ENCODE measurements at places on chromosomes 12 and 14.

DNA sequence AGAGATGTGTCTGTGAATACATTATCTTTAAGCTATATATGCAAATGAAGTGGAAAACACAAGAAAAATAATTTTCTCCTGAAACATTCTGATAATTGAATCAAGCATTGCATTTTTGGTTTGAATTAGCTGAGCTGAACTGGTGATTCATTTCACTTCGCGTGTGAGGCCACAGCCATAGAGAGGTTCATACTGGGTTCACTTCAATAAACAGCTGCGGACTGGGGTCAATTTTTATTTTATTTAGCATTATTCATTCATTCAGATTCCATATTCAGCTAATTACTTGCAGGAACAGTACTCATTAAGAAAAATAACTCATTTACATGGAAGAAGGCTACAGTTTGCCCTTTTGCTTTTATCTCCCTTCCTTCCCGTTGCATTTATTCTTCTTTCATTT is 195.2 kb upstream of the LRIG3 start:
- DNase-seq = no peak

GRCh38 chr12:24081092-24081529 is 131.6 kb upstream of the SOX5 start:
- DNase-seq = no peak

DNA sequence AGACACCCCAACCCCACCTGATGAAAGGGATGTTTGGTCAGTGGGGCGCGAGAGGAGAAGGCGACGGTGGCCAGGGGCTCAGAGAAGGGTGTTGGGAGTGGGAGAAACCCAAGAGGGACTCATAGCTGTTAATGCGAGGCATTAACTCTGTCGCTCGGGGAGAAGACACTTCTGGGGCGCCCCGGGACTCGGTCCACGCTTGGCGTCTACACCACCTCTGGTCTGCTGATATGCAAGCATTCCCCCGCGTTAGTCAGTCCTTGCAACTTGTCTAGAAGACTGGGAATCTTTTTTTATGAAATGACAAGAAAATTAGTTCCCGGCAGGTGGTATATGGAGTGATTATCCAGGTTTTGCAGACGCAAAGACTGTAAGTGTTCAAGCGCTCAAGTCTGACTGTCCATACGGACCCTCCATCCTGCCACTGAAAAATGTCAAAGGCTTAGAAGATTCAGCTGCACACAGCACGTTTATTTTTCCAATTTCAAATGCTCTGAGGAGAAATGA is 360 bp upstream of the SLC35F4 start:
- no peak for DNase-seq

DNA sequence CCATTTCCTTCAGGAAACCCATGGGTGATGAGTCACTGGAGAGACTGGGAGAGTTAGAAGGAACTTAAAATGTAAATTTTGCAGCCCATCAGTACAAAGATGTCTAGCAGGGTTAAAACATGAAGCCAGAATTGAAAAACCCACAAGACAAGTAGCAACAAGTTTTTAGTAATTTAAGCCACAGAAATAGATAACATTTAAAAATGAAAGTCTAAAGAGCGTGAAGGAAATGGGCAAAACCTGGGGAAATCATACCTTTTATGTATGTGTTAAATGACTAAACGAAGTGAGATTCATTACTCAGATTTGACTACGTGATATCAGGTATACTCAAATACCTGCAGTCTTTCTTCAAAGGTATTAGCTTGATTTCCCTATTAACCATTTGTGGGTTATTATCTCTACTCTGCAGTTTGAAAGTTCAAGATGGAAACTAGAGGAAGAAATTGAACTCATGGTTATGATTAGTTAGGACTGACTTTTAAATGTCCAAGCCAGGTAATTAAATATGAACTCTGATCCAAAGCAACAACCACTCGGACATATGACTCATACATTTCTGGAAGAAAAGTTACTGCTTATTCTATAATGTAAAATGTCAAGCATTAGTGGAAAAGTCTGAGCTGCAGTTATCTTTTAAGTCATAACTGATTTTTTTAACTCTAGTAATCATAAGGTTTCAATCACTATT is 84.1 kb downstream of the ITPR2 start:
- DNase-seq = no peak

GRCh38 chr12:1916371-1917171 is 1.9 kb downstream of the CACNA2D4 start:
- peak; percentile 56 for DNase-seq

- DNase-seq = peak; percentile 67
Observed at GRCh38 chr14:68937471-68938270, 41.4 kb downstream of the ACTN1 start.

DNA sequence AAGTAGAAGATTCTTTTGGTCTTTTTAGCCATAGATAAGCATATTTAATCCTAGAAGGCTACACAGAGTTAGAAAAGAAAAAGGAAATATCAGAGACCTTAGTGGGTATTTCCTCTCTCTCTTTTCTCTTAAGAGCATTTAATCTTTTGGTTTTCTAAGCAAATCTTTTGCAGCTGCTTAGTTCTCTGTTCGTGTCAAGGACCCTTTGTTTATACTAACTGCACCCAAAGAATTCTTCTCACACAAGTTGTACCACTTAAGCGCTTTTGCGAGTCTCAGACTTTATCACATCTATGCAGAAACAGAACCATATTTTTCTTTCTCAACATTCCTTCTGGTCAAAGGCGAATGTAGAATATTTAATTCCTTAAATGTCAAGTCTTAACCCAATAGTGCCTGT is 17.9 kb upstream of the NID2 start:
- no peak for DNase-seq

DNA sequence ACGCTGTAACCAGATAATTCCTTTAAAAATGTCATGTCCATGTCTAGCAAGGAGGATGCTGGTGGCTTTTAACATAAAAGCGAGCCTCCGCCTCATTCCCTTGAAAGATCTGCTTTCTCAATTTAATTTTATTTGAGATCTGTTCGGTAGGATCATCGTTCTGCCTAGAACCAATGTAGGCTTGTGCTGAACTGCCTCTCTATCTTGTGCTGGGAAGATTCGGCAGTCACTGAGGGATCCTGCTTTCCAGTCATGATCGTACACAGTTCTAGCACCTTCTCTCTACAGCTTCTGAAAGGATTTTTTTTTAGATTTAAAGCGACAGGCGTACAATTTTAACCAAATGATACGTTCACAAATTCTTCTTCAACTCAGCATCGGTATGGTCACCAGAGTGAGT is 54.3 kb downstream of the PEBP1 start:
- no peak for DNase-seq

GRCh38 chr14:102928412-102929240 is 6.2 kb downstream of the AMN start:
- peak; percentile 51 for DNase-seq

DNA sequence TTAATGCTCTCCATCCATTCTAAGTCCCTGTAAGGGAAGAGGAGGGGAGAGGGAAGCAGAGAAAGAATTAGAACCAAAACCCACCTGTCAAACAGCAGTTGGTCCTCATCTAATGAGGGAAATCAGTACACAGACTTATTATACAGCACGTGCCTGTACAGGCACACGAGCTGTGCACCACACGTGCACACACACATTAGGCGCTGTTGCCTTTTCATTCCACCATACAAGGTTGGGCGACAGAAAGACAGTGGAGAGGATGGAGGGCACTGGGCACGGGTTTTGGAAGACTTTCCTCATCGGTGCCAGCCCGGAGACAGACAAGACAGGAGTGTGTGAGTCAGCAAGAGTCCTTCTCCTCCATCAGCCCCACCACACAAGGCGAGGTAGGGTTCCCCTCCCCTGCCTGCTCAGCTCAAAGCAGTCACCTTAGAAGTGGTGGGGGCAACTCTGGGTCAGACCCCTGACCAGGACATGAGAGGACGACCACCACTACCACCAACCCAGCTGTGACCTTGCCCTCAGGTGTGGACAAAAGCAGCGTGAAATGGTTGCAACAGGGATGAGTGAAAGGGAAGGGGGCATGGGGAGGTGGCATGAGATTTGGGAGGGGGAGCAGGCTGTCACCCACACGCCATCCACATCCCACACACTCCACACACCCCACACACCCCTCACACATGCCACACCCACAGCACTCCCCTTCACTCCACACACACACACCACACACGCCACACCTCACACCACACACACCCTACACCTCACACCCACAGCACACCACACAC is 80.7 kb downstream of the ACTN1 start:
- no peak for DNase-seq

DNA sequence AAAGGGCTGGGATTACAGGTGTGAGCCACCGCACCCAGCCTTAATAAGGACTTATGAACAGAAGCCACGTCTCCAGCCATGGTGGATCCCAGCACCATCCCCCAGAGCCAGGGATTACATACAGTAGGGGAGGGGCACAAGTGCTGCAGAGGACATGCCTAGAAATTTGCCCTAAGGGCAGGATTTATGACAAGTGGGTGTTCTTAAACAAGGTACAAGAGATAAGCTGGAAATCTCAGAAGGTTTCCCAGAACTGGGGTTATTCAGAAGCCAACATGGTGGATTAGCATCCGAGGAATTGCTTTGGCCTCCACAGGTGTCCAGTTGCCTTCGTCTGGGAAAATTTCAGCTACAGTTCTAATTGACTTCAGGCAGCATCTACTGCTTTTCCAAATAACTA is 114.4 kb upstream of the EGLN3 start:
- DNase-seq = no peak

DNA sequence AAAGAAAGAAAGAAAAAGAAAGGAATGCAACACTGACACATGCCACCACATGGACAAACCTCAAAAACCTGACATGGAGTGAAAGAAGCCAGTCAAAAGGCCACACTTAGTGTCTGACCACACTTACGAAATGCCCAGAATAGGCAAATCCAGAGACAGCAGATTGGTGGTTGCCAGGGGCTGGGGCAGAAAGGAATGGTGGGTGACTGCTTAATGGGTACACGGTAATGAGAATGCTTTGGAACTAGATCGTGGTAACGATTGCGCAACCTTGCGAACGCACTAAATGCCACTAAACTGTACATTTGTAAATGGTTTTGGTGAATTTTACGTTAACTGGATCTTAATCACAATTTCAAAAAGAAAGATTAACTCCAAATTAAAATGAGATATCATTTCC is 39.5 kb downstream of the SCARB1 start:
- DNase-seq = no peak

DNA sequence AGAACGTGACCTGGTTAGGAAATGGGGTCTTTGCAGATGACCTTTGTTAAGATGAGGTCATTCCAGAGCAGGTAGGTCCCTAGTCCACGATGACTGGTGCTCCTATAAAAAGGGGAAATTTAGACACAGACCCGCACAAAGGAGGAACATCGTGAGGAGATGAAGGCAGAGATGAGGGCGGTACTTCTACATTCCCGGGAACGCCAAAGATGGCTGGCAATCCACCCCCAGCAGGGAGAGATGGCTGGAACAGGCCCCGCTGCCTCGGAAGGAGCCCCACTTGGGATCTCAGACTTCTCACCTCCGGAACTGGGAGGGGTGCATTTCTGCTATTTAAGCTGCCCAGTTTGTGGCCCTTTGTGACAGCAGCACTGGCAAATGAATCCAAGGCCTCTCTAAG is 85.0 kb downstream of the ITPK1 start:
- no peak for DNase-seq

GRCh38 chr12:68119724-68120211 is 39.8 kb downstream of the IFNG start:
- DNase-seq = no peak

DNA sequence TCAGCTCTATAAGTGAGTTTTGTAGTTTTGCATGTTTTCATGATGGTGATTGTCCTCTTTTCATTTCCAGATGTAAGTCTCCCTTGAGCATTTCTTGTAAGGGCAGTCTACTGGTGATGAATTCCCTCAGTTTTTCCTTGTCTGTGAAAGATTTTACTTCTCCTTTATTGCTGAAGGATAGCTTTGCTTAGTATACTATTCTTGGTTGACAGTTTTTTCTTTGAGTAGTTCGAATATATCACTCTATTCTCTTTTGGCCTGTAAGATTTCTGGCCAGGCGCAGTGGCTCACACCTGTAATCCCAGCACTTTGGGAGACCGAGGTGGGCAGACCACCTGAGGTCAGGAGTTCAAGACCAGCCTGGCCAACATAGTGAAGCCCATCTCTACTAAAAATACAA is 23.6 kb downstream of the SIX4 start:
- DNase-seq = no peak

DNA sequence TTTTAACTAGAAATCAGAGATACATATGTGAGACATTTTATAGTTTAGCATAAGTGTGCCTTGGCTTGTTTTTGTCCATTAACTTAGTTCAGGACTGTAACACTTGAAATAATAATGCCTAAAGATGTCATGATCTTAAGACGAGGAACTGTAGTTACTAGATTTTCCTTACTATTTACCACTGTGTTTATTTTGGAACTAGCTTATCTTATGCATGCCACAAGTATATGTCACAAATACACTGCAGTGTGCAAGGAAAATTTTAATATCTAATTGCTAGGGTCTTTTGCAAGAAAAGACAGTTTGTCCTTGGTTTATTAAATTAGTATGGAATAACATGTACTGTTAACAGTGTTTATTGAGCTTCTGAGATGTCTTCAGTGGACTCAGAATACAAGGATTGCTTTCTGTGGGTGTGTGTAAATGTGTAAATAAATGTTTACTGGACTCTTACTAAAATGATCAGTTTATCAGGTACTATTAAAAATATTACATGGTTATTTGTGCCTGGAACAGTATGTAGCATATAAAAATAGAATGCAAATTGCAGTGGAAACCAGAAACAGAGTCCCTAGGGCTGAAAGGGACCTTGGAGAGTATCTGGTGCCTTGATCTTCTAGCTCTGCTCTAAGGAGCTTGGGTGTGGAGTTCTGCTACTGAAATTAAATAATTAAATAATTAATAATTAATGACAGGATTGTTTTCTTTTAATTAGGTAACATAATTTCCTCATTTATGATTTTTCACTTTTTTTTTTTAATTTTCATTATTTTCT is 58.1 kb downstream of the FGD4 start:
- no peak for DNase-seq

All from uterus (tissue), 4 donors.